A549 treated with dexamethasone at 1 μM for 4 hours (cell line): ENCODE measurements at places on chromosomes 3 and 15. TPM values are rescaled to one million over a fixed set of nuclear protein-coding genes. Genes with fewer than 3 reads are reported as not detected.

Gene PLS1
- total RNA-seq = 9.6 to 12.7 TPM (median 10.8 TPM) in 5 replicates

Gene FRMD4B
- total RNA-seq = 0.28 to 0.73 TPM (median 0.61 TPM) in 5 replicates

Gene MAPKAPK3
- 24.9 to 31.4 TPM (median 28.6 TPM) in 5 replicates for total RNA-seq

Gene CMTM8
- 8.4 to 15.1 TPM (median 12.8 TPM) in 5 replicates for total RNA-seq

Gene SLC9C1
- not detected in 5 replicates for total RNA-seq

Gene FETUB
- 0.13 to 0.38 TPM (median 0.23 TPM) in 5 replicates for total RNA-seq

Gene HOMER2
- total RNA-seq = 15.9 to 26.1 TPM (median 24.6 TPM) in 5 replicates

Gene CPB1
- total RNA-seq = not detected in 5 replicates

Gene TRPC1
- total RNA-seq = 4.7 to 8.9 TPM (median 8.0 TPM) in 5 replicates

Gene GCHFR
- 6.0 to 7.9 TPM (median 7.0 TPM) in 5 replicates for total RNA-seq

Gene TEX55
- total RNA-seq = not detected in 5 replicates

Gene DHX36
- 54.1 to 66.2 TPM (median 59.1 TPM) in 5 replicates for total RNA-seq

Gene ROBO1
- 13.5 to 24.0 TPM (median 20.8 TPM) in 5 replicates for total RNA-seq

Gene CD96
- not detected in 5 replicates for total RNA-seq

Gene CADPS
- not detected in 5 replicates for total RNA-seq

Gene FILIP1L
- 0.17 to 0.74 TPM (median 0.26 TPM) in 5 replicates for total RNA-seq

Gene TGM5
- not detected in 5 replicates for total RNA-seq

Gene PDZRN3
- total RNA-seq = 0.09 TPM in 1 of 5 replicates, not detected in the others

Gene PLA1A
- 0.22 to 0.44 TPM (median 0.31 TPM) in 5 replicates for total RNA-seq

Gene NR1I2
- total RNA-seq = not detected in 5 replicates

Gene IL20RB
- total RNA-seq = 0.87 to 1.6 TPM (median 0.97 TPM) in 5 replicates

Gene NOX5
- total RNA-seq = 0.10 to 0.34 TPM (median 0.19 TPM) in 5 replicates

Gene KCNAB1
- not detected in 5 replicates for total RNA-seq

Gene FAM107A
- 0.37 to 0.54 TPM (median 0.46 TPM) in 5 replicates for total RNA-seq

Gene SKOR1
- 0.05 to 0.08 TPM (median 0.06 TPM) in 4 of 5 replicates, not detected in the other for total RNA-seq

Gene TMEM108
- total RNA-seq = 0.09 TPM in 1 of 5 replicates, not detected in the others

Gene CAMKV
- 0.15 to 0.32 TPM (median 0.21 TPM) in 5 replicates for total RNA-seq

Gene CCDC12
- total RNA-seq = 59.8 to 121 TPM (median 66.0 TPM) in 5 replicates

Gene POLQ
- total RNA-seq = 5.3 to 8.1 TPM (median 6.7 TPM) in 5 replicates

Gene CELF6
- total RNA-seq = 0.11 to 0.21 TPM (median 0.15 TPM) in 4 of 5 replicates, not detected in the other

Gene ILDR1
- total RNA-seq = not detected in 5 replicates

Gene CDCP1
- total RNA-seq = 7.7 to 9.9 TPM (median 9.1 TPM) in 5 replicates

Gene SYNM
- total RNA-seq = 26.7 to 37.6 TPM (median 36.1 TPM) in 5 replicates

Gene CPEB1
- 2.0 to 4.0 TPM (median 3.3 TPM) in 5 replicates for total RNA-seq

Gene FAM3D
- total RNA-seq = not detected in 5 replicates

Gene ANKRD63
- total RNA-seq = 0.20 to 0.49 TPM (median 0.26 TPM) in 5 replicates

Gene DCBLD2
- total RNA-seq = 192 to 299 TPM (median 276 TPM) in 5 replicates

Gene MAP6D1
- total RNA-seq = 5.1 to 6.9 TPM (median 6.6 TPM) in 5 replicates

Gene TMEM202
- total RNA-seq = not detected in 5 replicates

Gene SOX2
- total RNA-seq = 0.42 to 0.57 TPM (median 0.46 TPM) in 5 replicates

Gene IGSF10
- 0.34 to 0.53 TPM (median 0.40 TPM) in 5 replicates for total RNA-seq

Gene GHRL
- 0.15 TPM in 1 of 5 replicates, not detected in the others for total RNA-seq

Gene TTLL13
- 0.09 to 0.25 TPM (median 0.12 TPM) in 5 replicates for total RNA-seq

Gene PPARG
- 34.7 to 43.2 TPM (median 40.0 TPM) in 5 replicates for total RNA-seq

Gene CGNL1
- total RNA-seq = 0.60 to 0.80 TPM (median 0.73 TPM) in 5 replicates

Gene CRABP1
- 1.3 to 2.2 TPM (median 1.6 TPM) in 5 replicates for total RNA-seq

Gene SLC2A2
- not detected in 5 replicates for total RNA-seq
